ENCODE measurements at places on chromosomes 5 and 9. TPM values are rescaled to one million over a fixed set of nuclear protein-coding genes. Genes with fewer than 3 reads are reported as not detected.

DNA sequence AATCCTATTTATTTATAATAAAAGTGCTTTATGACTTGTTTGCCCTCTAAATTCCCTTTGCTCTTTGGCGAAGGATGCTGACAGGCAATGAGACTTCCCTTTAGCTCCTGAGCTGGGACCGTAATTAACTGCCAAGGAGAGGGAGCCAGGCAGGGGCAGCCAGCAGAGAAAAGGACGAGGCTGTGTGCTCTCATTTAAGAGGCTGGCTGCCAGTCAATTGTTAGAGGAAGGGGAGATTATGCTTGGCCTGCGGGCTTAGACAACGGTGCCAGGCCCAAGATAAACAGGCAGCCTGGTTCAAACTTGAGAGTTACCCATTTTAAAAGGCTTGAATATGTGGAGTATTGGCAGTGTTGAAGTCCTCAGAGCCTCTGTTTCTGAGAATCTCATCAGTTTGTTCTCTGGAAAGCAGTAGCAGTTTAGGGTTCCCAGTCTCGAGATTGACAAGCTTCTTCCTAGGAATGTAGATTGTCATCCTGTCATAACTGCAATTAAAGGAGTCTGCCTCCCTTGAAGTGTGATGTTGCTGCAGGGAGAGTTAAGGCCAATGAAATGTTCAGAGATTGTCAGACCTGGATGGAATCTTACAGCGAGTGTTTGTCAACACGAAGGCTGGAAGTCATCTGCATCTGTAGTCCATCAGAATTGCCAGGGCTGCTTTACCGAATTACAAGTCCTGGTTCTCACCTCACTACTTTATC, 113.2 kb downstream of the JAKMIP2 start:
- no peak for DNase-seq

DNA sequence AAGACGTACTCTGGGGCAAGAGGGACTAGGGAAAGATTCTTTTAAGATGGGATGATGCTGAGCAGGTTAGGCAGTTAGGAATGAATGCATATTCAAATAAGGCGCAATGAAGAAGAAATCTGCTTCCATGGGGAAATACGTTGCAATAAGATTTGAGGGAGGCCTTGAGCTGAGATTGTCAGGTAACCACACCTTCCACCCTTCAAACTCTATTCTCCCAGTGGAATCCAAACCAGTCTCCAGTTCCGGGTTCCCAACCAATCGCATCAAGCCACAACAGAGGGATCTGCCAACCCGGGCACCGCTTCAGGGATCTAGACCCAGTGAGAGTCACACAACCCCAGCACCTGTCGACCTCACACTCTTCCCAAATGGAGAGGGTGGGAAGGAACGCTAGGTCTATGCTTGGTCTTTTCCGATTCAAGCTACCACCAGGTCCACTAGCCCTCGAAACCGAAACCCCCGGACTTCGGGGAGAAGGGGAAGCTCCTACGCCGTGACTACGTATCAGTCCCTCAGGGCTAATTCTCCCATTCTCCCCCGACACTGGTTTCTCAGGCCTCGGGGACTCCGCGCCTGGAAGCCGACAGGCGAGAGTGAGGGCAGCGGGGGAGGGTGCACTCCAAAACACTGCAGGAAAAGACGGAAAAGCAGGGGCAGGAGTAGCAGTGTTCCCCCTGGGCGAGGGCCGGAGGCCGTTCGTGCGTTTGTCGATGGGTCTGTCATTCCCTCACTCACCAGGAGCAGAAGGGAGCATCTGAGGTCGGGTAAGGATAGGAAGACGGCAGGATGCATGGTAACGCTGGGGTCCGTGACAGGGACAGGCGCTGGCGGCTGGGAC, 534 bp downstream of the ERP44 start:
- peak; percentile 33 for DNase-seq

GRCh38 chr5:92320446-92320845, 937.3 kb upstream of the ARRDC3 start:
- DNase-seq = no peak

The FCN2 gene
- polyA plus RNA-seq = not detected

DNA sequence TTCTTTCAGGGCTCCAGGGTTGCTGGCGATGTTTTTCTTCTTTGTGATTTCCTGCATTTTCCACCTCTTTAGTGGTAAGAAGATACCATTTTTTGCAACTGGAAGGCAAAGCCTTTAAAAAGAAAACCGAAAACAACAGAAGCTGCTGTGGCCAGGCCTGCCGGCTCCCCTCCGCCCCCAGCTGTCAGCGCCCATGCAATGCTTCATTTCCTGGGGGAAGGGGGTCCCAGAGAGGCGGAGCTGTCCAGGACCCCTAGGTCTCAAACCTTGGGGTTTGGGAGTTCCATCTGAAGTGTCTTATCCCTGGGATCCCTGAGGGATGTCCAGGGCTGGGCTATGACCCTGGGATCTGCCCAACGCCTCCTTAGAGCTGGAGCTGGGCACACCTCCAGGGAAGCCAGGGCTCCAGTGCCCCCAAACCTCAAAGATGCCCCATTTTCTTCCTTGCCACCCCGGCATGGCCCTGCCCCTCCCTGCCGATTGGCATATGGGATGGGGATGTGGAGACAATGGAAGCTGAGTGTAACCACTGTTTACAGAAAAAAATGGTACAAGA, 257.2 kb upstream of the MVB12B start:
- no peak for DNase-seq

Data from muscle of back (tissue), 13 donors.